ENCODE measurements at places on chromosomes 6 and 20.

- no peak for DNase-seq
These were observed 153.0 kb downstream of the BCAS1 start for GRCh38 chr20:53917145-53918019.

- DNase-seq = no peak
These were observed 22.2 kb upstream of the PNPLA1 start for GRCh38 chr6:36247693-36248092.

DNA sequence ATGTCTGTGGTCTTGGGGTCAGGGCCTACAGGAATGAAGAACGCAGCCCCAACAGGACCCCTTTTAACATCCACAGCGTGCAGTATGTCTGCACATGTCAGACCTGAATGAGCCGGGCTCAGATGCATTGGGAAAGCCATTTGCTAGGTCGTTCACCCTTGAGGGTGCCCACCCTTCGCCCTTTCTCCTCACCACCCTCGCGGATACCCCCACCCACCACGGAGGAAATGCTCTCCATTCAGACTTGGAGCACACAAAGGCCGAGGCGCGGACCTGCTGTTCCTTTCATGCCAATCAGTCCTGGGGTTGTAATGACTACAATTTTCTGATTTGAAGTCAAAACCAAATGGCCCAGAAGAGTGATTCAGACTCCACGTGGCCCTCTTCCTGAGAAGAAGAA, 62.7 kb downstream of the EDN3 start:
- no peak for DNase-seq

DNA sequence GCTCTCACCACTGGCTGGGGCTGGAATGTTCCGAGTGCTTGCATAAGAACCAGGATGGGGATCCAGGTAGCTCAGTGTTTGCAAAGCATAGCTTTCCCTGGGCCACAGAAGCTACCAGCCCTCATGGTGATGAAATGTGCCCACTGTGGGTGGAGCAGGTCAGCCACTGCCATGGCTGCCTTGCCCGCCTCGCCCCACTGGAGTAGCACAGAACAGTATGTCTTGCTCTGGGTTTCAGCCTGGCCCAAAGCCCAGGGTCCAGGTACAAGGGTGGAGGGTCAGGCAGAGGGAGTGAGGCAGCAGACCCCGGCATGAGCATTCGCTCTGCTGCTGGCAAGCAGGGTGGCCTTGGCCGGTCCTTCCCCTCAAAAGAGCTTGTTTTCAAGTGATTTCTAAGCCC, 34.7 kb downstream of the KCNK17 start:
- no peak for DNase-seq

DNA sequence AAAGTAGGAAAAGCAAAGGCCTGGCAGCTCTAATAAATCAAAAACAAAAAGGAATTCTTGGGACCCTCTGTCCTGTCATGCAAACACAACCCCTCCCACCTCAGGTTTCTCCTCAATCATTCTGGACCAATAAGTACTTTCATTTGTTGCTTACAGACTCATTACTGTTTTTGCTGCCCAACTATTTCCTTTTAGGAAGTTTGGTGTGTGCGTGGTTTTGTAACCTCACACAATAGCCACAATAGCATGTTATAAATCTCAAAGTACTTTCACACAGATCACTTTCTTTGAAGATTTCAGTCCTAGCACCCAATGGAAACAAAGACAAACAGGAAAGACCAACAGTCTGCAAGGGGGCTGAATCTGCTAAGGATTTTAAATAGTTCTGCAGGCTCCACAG, 4.5 kb downstream of the MRPL14 start:
- DNase-seq = no peak

GRCh38 chr20:54920491-54920890, 445.1 kb downstream of the DOK5 start:
- DNase-seq = no peak

DNA sequence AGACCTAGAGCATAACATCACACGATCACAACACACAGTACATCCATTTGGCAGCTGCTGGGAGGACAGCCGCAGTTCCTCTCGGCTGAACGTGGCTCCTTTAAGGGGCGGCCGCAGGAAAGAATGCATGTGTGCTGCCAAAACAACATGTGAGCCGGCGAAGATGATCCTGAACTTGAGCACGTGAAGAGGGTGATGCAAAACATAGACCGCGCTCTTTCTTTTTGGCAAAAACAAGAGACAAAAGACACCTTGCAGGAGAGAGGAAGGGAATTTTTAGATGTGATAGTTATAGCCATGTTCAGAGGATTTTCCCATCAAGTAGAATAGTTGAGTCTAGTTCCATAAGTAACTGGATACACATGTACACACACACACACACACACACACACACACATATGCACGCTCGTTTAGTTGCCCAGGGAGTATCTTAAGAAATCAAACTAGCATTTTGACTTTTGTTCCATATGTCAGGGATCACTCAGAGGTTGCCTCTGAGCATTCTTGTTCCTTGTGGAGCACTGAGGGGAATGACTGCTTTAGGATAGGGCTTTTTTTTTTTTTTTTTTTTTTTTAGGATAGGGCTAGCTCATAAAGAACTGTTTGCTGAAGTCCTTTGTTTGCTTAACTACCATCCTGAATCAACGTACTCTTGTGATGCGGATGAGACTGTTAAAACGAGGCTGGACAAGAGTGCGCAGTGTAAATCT, 21.7 kb upstream of the RANBP9 start:
- no peak for DNase-seq

- no peak for DNase-seq
These were observed 280.5 kb downstream of the CLVS2 start for GRCh38 chr6:123276546-123276980.

DNA sequence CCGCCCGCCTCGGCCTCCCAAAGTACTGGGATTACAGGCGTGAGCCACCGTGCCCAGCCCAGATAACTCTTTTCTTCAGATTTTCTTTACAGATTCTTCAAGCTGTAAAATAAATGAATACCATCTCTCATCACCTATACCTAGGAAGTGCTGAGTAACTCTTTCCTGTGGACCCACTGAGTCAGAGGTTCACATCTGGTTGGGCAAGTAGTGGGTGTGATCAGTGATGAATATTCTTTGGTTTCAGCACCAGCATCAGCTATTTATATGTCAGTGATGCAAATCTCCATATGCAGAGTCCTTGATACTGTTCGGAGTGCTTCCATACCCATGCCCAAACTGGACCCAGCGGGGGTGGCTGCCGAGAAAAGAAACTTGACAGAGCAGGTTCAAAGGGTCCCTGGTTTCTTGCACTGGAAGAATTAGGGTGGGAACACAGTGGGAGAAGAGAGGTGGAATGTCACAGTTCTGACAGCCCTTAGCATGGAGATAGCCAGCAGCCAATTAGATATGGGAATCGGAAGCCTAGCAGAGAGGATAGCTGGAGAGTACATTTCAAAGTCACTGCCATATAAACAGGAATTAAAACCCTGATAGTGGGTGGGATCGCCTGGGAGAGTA, 64.9 kb upstream of the DDR1 start:
- DNase-seq = no peak

- no peak for DNase-seq
These were observed 55.4 kb downstream of the LAMA4 start for GRCh38 chr6:112199001-112199403.

DNA sequence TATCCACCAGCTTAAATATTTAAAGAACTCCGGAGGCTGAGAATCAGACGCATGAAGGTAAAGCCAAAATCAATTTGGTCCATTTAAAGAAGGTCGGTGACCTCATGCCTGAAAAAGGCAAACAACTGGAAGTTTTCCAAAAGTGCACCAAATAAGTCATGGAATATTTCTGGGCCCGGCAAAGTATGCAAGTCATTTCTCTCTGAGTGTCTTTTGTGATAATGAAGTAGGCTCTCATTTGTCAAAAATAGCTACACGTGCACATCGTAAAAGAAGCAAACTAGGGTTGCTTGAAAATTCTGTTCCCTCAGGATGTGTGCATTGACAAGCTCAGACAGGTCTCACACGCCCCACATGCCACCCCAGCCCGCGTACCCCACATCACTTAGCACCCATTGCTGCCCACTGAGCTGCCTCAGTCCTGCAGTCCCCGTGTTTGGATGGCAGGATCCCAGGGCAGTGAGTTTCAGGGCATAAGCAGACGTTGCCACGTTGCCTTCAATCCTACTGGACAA, 20.5 kb upstream of the PYGB start:
- DNase-seq = no peak

DNA sequence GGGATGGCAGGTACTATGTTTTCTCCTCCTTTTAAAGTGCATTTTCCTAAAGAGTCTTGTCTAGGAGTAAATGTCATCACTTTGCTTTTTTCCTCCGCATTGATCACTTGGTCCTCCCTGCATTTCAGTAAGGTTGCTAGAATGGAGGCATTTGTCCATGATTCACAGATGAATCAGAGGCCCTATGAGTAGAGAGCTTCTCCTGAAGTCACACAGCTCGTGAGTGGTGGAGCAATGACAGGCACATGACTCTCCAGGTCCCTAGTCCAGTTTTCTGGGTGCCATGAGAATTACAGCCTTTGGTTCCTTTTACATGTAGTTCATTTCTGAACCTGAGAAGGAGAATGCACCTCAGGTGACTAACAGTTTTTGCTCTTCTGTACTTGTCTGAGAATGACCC, 50.5 kb downstream of the HLA-A start:
- no peak for DNase-seq

GRCh38 chr6:167779129-167779992, 47.4 kb upstream of the AFDN start:
- no peak for DNase-seq

DNA sequence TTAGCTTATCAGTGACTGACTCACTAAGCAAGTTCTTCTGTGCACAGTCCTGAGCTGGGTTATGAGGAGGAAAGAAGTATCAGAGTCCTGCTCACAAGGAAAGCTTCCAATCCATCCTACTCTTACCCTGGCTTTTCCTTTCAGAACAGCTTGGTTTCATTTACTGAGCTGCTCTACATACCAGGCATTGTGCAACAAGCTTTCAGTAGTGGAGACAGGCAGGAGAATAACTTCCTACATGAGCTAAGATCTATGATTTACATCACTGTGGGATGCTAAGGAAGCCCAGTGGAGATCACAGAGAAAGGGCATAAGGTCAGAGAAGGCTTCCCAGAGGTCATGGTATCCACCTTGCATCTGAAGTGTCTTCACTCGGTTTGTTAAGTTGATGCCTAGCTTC, 144.5 kb downstream of the MAP3K7 start:
- no peak for DNase-seq

- no peak for DNase-seq
These were observed 10.4 kb downstream of the ADTRP start for GRCh38 chr6:11767978-11768756.

DNA sequence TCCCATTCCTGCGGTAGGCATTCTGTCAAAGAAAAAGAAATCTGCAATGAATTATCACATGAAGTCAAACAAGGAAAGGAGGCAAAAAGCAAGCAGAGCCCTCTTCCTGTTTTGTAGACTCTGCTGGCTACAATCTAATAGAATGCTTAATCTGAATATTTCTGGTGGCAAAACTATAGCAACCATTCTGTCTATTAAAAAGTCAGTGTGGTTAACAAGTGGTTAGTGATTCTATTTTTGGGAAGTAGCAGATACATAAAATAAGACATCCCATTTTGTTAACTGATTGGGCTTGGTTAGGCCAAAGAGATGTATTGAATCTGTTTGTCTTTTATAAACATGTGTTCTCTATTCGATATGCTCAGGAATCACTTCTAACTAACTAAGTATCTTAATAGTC, 442.3 kb downstream of the CDC5L start:
- no peak for DNase-seq

DNA sequence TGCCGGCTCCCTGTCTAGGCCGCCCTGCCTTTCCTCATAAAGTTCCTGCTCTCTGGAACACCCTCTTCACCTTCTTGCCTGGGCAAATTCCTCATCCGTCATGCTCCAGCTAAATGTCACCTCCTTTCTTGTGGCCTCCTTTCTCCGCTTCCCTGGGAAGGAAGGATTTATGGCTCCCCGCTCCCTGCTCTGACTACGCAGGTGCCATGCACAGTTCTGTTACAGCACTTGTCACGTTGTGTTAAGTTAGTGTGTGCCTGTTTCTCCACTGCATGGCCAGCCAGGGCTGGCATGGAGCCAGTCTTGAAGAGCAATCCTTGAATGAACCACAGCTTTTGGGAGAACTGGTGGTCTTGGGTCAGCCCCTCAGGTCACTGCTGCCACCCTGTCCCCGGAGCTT, 61.7 kb downstream of the CD40 start:
- no peak for DNase-seq

- no peak for DNase-seq
These were observed 648.4 kb upstream of the MARCKS start for GRCh38 chr6:113208726-113209125.

DNA sequence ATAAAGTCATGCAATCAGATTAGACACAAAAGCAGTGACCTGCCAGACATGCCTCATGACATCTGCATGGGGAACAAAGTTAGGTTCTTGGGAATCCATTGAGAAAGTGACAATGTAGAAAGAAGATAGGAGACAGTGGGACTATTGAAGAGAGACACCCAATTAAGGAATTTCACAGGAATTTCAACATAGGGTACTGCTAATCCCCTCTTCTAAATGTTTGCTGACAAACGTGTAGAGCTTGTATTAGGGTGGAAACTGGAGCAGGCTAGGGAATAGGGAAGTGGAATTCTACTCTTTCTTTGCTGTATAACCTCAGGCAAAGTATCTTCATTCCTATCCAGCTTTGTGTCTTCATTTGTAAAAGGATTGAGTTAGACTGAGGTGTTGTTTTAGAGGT, 409.4 kb upstream of the SASH1 start:
- DNase-seq = no peak

GRCh38 chr6:101663100-101663499, 269.6 kb downstream of the GRIK2 start:
- no peak for DNase-seq

DNA sequence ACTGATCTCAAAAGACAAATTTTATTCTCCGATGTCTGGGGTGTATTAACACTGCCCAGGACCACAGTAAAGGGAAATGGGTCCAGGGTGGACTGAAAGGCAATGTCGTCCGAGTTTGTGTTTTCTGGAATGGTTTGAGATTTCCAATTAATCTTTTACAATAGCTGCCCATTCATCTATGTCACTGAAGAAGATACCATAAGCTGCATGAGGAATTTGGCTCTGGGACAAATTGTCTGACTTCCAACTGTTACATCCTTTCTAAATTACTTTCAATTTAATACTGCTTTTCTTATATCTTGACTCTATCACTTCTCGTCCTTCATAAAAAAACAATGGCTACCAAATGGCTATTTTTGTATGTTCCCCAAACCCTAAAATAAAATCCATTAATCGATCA, 130.7 kb upstream of the KCNK16 start:
- DNase-seq = no peak

DNA sequence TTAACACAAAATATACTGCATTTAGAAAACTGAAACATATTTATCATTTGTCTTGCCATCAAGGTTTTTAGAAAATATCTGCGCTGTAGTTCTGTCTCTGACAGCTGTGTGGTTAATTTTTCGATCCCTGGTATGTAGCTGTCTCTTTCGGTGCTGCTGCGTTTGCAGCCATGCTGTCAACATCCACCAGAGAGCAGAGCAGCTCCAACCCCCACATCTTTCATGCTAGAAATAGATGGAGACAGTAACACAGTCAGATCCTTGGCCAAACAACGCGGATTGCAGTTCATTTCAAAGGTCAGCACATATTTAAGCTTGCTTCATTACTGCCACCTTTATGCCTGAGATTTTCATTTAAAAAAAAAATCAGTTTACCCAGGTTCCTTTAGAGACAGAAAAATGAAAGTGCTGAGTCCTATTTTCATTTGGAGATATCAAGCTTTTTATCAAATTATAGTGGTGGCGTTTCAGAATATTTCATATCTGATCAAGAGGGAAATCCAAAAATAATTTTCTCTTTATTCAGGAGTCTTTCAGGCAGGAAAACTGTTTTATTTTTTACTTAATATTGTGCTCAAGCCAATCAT, 157.7 kb upstream of the MMS22L start:
- DNase-seq = no peak

GRCh38 chr6:3291346-3291745, 32.6 kb downstream of the PSMG4 start:
- no peak for DNase-seq

- DNase-seq = no peak
These were observed 110.1 kb upstream of the SIM1 start for GRCh38 chr6:100574836-100575235.

Measured in GM12891 (cell line).